ENCODE measurements at places on chromosomes 7 and 10.

DNA sequence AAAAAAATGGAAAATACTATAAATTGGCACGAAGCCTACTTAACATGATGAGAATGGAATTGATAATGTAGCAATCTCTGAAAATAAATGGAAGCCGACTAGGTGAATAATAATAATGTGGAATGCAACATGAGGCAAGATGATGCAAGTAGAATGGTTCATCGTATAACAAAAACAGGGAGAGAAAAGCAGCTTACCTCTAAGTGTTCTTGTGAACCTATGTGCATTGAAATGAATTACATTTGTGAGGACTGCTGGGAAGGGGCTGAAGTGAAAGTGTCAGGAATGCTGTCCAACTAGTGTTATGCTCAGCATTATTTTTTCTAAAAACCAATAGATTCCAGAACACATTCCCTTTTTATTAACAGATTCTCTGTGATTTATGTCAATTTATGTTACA, 440.6 kb upstream of the LRRN3 start:
- no peak for DNase-seq

- no peak for DNase-seq
Measured at GRCh38 chr7:87984088-87984487, 50.0 kb downstream of the ADAM22 start.

DNA sequence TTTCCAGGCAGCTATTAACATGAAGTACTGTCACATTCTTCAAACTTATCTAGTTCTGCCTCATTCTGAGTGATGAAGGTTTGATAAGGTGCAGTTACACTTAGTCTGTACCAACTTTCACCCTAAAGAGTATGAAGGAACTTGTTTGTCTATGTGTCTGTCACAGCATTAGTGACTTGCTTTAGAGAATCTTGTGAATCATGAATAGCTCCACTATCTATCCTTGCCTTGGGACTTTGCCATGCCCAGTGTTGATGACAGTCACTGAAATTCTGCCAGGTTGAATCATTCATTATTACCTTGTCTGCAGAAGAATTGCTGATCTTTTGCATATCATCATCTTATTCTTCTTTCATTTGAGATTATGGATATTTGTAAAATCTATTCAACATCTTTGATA, 50.9 kb upstream of the A1CF start:
- DNase-seq: no peak

DNA sequence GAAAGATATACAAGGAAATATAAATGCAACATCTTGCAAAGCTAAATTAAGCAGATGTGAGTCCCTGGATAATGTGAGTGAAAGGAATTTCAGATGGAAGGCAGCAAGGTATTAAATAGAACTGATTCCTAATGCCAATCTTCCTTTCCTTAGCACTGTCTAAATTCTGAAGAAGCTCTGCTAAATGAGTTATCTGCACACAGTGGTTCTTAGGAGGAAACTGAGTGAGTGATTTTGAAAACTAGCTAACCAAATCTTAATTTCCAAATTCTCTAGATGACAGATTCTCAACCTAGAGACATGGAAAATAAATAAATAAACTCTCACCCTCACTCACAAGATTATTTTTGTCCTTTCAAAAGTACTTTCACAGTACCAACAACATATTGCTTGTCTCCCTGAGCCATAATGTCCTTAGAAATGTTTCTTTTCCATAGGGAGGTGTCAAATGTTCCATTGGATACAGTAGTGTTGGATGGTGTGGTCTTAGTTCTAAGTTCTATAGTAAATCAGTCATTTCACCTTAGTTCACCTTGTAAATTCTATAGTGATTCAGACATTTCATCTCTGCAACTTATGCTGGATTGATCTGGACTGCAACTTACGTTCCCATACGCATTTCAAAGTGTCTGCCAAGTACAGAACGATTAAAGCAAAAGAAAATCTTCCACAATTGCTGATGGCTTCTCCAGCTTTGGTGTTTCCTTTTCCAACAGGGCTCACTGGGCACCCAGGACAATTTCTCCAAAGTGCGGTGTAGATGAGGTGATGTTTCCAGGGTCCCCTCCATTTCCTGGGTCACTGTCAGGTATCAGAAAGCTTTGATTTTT, 145.4 kb upstream of the FAM171A1 start:
- DNase-seq: no peak

- peak; percentile 54 for DNase-seq
Measured at GRCh38 chr7:151315038-151315655, 26.5 kb upstream of the NUB1 start.

DNA sequence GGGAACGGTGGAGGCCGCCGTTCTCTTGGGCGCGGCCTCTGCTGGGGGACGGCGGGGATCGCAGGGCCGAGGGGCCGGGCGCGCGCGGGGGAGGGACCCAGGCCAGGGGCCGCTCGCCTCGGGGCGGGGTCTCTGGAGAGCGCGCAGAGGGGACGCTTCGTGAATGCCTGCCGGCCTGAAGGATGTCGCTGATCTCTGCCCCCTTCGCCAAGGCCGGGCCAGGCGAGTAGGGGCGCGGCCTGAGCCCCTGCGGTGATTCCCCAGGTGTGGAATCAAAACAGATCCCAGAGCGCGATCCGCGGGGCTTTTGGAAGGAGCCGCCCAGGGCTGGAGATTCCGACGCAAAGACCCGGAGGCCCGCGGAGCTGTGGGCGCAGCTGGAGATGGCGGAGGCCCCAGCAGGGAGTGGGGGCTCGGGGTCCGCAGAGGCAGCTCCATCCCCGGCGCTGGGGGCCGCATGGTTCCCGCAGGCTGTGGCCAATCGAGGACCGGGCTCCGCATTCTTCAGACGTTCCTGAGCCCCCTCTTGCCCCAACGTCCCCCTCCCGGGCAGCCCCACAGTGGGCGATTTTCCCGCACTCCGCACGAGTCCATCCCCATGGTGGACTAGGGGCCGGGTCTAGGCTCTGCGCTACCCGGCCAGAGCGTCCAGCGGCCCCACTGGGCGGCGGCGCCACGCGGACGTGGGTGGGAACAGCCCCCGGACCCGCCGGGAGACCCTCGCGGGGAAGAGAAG, 166.0 kb downstream of the ACTR3B start:
- DNase-seq: no peak

DNA sequence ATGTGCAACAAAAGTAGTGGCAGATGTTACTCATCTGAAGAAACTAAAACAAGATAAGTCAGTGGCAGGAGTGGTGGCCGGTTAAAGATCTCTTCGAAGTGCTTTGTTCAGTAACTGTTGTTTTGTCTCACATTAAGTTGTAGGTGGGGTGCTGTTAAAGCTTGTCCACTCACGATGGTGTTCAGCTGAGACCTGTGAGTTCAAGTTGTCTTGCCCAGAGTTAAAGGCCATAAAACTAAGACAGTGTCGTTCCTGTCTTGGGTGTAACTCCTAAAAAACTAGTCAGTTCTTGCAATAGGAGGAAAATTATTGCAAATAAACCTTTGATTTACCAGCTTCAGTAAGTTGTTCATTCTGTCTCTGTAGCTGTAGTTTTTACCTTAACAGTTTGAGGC, 857 bp upstream of the FOXP2 start:
- DNase-seq: no peak

GRCh38 chr10:31011017-31011664, 20.5 kb downstream of the ZNF438 start:
- no peak for DNase-seq

DNA sequence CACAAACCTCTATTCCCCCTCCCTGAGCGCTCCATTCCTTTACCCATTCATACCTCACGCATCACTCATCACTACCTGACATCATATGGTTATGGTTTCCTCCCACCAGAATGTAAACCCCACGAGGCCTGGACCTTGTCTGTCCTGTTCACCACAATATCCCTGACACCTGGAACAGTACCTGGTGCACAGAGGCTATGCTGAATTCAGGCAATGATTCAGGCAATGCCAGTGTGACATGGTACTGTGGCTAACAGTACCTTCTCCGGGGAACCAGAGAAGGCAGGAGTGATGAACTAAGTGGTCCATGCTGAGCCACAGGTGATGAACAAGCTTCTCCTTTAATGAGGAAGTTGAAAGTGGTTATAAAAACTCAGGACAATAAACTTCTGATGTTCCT, 202.5 kb upstream of the PLXNA4 start:
- DNase-seq: no peak

DNA sequence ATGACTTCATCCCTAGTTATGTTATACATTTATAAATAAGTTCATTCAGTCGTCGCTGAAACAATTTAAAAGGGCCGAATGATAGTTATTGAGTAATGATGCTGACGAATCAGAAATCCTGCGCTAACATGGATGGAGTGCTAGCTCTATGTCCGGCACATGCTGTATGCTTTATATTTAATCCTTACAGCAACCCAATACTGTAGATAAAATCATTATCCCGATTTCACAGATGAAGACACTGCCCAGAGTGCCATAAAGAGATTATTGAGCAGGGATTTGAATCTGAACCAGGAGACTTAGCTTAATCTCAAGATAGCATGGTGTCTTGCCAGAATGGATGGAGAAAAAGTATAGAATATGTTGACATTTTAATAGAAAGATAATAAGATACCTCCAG, 1.1 kb upstream of the ICA1 start:
- no peak for DNase-seq

DNA sequence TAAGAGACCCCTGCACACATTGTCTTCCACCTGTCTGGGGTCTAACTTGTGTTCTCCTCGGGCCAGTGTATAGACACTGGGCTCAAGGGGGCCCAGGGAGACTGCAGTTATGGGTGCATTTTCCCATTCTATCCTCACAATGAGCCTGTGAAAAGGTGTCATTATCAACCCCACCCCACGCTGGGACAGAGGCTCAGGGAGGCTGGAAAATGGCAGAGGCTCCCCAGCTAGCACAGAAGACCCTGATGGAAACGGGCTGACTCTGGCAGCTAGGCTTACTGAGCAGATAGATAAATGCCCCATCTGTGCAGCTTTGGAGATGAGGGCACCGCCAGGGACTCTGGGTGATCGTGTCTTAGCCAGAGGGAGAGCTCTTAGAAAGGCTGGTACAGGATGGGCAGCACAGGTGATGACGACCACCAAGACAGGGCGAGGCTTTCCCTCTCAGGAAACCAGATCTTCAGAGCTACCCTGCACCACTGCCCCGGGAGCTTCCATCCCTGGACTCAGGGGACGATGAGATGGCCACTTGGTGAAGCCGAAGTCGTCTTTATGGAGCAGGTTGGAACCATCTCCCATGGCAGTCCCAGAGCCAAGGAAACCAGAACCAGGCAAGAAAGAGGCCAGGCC, 58.2 kb upstream of the CHST15 start:
- no peak for DNase-seq

GRCh38 chr7:130867039-130867438, 133.0 kb upstream of the KLF14 start:
- DNase-seq: no peak

- DNase-seq: no peak
Measured at GRCh38 chr7:156064971-156065386, 252.7 kb upstream of the SHH start.

DNA sequence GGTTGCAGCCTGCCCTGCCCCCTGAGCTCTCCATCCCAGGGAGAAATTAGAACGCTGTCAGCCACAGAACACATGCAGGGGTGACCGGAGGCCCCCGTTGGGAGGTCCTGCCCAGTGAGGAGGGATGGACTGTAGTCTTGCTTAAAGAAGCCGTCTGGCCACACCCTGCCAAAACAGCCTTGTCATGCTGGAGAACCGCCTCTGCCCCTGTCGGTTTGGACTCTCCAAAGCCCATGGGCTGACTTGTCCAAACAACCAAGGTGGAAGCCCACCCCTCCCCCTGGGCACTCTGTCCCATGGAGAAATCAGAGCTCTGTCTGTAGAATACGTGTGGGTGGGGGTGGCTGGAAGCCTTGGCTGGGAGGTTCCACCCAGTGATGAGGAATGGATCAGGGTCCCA, 12.7 kb upstream of the TBATA start:
- DNase-seq: no peak

GRCh38 chr10:93577565-93577964, 11.1 kb downstream of the FFAR4 start:
- DNase-seq: no peak

DNA sequence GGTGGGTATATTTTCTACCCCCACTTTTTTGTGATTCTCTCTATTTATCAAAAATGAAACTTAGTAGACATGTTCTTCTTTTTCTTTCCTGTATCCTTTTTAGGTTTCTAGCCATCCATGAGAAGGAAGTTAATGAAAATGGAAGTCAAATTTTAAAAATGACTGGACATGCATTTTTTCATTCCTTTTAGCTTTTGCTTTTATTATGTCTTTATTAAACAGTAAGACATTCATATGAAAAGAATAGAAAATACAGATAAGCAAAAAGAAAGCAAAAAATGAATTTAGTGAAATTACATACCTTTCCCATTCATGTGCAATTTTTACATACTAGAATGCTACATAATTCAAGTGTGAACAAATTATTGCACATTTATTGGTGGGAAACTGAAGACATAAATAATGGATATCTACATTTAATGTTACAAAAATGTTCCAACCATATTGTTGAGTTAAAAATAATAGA, 88.7 kb downstream of the CPED1 start:
- DNase-seq: no peak

- DNase-seq: no peak
Measured at GRCh38 chr10:74842301-74842954, 16.0 kb downstream of the KAT6B start.

- no peak for DNase-seq
Measured at GRCh38 chr7:111980725-111981124, 225.5 kb downstream of the DOCK4 start.

GRCh38 chr7:129150199-129150996, 5.9 kb downstream of the TSPAN33 start:
- DNase-seq: no peak

DNA sequence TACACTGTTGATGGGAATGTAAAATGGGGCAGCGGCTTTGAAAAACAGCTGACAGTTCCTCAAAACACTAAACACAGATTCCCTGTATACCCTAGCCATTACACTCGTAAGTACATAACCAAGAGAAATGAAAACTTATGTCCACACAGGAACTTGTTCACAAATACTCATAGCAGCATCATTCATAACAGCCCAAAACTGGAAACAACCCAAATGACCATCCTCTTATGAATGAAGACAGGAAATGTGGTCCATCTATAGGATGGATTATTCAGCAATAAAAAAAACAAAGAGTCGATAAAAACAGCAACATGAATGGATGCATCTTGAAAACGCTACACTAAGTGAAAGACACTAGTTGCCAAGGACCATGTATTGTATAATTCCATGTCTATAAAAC, 23.7 kb downstream of the NMT2 start:
- peak; percentile 59 for DNase-seq
